ENCODE measurements at places on chromosomes 2 and 18. TPM values are rescaled to one million over a fixed set of nuclear protein-coding genes. Genes with fewer than 3 reads are reported as not detected.

SRD5A2 gene
- total RNA-seq: not detected

- no peak for DNase-seq
These were observed 130.8 kb downstream of the UPP2 start for GRCh38 chr2:158232476-158232875.

YES1 gene
- 151 TPM for total RNA-seq

REEP1 gene
- total RNA-seq: 2.1 TPM

NR4A2 gene
- 0.51 TPM for total RNA-seq

KRCC1 gene
- total RNA-seq: 6.0 TPM

- peak; percentile 67 for DNase-seq
These were observed 82.6 kb downstream of the CERKL start for GRCh38 chr2:181574321-181574720.

AP1S3 gene
- total RNA-seq: not detected

- no peak for DNase-seq
These were observed 178.1 kb upstream of the PIEZO2 start for GRCh38 chr18:11327391-11328009.

CHAC2 gene
- total RNA-seq: 25.8 TPM

GRCh38 chr2:153197402-153198386, 280.9 kb downstream of the RPRM start:
- no peak for DNase-seq

DNA sequence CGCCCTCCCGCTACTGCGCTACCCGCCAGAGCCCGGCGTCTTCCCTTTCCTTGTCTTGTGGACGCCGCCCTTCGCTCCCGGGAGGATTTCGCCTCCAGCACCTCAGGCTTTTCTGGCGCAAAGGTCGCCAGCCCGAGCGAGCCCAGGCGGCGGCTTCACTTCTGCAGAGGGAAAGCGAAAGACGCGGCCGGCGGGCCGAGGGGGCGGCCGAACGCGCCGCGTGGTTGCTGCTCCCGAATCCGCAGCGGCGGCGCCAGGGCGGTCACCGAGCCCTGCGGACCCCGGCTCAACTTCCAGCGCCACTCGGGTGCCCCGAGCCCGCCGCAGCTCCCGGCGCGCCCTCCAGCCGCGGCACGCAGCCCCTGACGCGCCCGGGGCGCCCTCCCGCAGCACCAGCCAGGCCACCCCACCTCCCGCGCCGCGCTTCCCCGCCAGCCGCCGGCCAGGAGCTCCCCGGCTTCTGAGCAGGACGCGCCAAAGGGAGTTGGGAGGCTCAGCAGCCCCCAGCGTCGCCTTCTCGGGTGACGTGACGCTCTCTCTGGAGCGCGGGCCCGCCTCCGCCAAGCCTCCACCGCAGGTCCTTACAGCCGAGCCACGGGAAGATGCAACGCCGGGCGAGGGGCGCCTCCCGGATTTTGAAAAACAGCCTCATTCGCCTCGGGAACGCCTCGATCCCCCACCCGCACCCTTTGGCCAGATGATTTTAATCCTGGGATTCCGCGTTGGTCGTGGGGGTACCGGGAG, 84.9 kb upstream of the EPB41L3 start:
- DNase-seq: no peak

GRCh38 chr2:21763501-21763900, 639.7 kb downstream of the TDRD15 start:
- no peak for DNase-seq

SERPINB10 gene
- not detected for total RNA-seq

DNA sequence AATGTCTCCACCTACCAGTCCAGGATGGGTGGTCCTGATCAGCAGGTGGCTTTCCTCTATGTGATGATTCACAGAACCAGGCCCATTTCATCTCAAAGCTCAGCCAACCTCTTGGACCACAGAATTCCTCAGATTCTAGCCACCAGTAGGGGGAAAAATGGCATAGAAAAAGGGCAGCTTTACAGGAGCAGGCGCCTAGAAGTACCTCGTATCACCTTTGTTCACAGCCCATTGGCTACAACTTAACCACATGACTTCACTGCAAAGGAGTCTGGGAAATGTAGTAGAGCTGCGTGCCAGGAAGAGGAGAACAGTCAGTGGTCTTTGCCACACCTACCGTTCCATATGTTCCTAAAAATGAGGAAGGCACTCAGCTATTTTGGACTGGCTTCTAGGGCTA, 62.8 kb upstream of the DTNA start:
- DNase-seq: no peak

DNA sequence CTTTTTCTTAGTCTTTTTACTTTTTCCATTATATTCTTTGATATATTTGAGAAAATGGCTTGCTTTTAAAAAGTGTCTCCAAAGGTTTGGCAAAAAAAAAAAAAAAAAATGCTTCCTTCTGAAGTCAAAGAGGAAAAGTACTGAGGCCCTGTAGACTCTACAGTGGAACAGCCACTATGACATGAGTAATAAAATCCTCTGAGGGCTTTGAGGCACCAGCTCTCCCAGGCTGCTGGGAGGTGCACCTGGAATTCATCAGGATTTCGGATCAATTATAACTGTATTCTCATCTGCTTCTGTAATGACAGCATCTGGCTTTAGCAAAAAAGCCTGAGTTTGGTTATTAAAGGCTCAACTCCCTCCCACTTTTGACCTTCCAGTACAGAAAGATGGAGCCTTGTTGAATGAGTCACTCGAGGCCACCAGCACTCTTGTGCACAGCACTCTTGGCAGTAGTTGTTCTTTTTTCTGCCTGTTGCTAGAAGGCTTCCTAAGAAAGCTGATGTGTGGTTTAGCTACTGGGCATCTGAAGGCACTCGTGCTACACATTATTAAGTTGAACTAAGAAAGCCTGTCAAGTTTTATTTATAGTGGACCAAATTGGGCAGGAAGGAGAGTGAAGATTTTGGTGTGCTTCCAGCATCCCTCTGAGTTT, 131.3 kb downstream of the PRPF40A start:
- DNase-seq: peak; percentile 18

DNA sequence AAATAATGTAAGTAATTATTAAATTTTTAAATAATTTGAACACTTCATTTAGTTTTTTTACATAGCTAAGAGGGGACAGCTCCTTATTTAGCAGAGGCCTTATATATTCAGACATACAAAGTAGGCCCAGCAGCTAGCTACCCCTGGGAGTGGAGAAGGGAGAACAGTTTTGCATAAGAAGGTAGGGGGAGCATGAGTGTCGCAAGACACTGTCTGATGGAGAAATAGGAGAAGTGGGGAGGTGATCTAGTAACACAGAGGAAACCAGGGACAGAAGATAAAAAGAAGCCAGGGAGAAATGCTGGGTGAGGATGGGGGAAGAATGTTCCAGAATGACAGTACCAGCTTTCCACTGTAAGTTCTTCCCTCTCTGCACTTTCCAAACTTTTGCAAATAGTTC, 16.0 kb upstream of the RGPD4 start:
- no peak for DNase-seq

LAMA3 gene
- total RNA-seq: 0.08 TPM

DNA sequence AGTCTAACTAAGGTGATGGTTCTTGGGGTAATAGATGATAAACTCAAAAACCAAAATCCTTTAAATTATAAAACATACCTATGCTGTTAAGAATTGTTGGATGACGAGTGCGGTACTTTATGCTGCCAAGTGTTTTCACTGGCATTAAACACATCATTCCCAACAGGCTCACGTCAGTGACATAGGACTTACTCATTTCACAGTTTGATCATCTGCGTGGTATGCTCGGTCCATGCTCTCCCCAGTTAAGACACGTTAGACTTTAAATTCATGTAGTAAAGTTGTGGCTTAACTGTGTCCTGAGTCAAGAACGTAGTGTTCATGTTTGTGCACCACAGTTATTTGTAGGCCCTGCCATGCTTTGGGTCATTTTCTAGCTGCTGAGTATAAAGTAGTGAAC, 125.6 kb upstream of the MYT1L start:
- DNase-seq: no peak

ANKRD36B gene
- 27.3 TPM for total RNA-seq

GPAT2 gene
- total RNA-seq: 0.08 TPM

DNA sequence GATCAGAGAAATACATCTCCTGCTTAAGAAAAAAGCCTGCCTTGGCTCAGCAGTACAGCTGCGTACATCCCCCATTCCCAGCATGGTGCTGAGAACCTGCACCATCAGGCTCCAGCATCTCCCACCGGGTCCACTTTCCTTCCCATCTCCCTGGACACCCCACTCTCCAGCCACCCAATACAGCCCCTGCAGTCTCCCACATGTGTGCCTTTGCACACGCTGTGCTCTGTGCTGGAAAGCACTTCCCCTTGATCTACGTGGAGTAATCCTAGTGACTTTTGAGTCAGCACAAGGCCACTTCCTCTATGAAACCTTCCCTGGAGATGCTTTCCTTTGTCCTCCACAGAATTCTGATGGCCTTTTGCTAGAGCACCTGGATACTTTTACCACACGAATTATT, 17.0 kb downstream of the STAT1 start:
- no peak for DNase-seq

GRCh38 chr2:237315170-237315828, 98.7 kb downstream of the COL6A3 start:
- peak; percentile 39 for DNase-seq

DNA sequence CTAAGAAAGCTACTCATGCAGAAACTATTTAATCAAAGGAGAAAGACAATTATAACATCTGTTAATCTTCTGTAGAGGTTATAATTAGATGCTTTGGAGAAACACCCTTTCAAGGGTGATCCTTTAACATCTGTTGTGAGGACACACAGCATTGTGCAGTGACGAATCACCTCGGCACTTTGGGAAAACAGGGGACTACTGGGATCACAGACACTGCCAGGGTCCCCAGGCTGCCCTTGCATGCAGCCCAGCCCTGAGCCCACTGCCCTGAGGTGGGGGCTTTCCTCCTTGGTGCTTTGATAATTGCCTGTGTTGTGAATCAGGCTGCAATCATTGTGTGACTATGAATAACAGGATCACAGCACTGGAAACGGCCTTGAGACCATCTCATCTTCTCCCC, 10.6 kb downstream of the NCKAP5 start:
- no peak for DNase-seq

- no peak for DNase-seq
These were observed 299.3 kb downstream of the OSR1 start for GRCh38 chr2:19059076-19059475.

TFCP2L1 gene
- 0.08 TPM for total RNA-seq

ELOA2 gene
- total RNA-seq: 0.06 TPM

RTP5 gene
- total RNA-seq: not detected

GRCh38 chr2:200620606-200621390, 35.0 kb downstream of the AOX1 start:
- DNase-seq: no peak

UGT1A4 gene
- total RNA-seq: not detected

- DNase-seq: no peak
These were observed 103.5 kb downstream of the BMPR2 start for GRCh38 chr2:202479610-202480009.

DNA sequence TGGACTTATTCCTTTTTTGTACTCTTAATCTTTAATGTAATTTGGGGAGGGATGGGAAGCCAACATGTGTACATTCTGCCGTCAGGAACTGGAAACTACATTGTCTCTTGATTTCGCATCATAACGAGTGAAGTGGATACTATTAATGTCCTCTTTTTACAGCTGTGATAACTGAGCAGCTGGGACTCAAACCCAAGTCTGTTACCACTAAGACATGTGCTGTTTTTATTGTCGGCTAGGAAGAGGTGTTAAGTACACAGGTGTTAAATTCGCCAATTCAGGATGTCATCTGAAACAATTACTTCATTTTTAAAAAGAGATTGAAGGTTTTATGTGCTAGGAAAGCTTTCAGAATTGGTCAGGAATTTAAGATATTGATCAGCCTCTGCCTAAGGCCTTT, 6.9 kb downstream of the GMCL1 start:
- DNase-seq: peak; percentile 15

- DNase-seq: no peak
These were observed 12.3 kb downstream of the SNED1 start for GRCh38 chr2:241010531-241011295.

DNA sequence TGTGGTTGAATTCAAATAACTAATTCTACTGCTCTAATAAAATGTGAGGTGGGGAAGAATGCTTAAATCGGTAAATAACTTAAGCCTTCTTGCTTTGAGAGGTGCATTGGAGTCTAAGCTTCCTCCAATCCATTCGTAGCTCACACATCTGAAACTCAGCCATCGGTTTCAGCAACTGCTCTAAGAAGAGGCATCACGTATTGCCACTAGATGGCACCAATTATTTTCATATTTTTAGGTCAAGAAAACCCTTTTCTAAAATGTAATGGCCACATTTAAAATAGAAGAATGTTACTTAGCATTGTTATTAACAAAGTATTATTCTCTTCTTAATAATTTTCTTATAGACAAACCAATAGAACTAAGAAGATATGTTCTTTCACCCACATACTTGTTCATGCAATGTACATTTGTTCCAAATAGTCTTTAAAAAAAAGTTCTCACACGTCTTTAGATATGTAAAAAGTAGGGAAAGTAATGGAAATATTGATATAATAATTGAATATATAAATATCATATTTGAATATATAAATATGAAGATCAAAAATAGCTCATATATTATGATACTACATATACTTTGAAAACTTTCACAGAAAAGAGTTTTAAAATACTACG, 229.8 kb downstream of the CCDC178 start:
- DNase-seq: no peak

DNA sequence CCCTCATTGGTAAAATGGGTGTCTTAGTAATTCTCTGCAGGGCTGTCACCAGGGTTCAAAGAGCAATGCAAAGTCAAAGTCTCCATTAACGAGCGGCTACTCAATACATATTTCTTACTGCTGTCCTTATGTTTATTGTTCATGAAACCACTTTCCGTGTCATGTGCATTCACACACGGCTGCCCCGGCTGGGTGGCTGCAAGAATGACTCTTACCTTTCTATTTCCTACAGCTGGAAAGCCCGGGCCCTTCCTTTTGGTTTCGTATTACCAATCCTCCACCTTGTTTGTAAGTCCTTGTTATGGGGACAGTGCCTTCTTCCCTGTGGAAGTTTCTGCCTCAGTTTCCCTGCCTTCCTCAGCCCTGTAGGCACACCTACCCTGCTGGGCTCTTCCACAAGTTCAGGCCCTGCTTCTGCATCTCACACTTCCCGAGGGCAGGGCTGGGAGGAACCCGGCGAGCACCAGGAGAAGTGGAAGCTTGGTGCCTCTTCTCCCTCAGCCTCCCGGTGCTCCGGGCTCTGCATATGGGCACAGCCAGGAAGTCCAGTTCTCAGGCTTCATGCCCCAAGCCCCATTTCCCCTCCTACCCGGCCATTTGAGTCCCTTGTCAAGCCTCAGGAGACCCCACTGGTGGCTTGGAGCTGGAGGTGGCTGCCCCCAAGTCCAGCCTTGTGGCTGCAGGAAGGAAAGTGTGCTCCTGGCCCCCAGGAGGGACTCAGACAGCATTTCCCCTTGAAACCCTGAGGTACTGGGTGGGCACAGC, 18.7 kb upstream of the ACKR3 start:
- no peak for DNase-seq

GRCh38 chr2:168526641-168527040, 70.6 kb downstream of the CERS6 start:
- no peak for DNase-seq

TRABD2A gene
- total RNA-seq: 1.4 TPM

- DNase-seq: no peak
These were observed 101.5 kb downstream of the VWA3B start for GRCh38 chr2:98188351-98189046.

GKN1 gene
- not detected for total RNA-seq

Measured in SJCRH30 (cell line).